T follicular helper cell (primary cell): ENCODE measurements at places on chromosomes 7 and 10.

DNA sequence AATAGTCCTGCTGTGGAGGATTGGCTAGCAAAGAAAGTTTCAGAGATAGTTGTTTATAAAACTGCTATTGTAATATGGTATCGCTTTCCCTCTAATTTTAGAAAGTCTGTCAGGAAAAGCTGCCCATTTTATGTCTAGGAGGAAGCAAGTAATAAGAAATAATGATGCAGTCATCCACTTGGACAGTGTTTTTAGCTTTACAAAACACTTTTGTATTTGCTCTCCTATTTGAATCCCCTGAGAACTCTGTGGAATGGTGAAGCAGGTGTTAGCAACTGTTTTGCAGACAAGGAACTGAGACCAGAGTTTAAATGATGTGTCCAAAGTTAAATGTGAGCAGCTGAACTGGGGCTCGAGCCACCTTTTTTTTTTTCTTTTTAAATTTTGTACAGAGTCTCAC lies 455.8 kb downstream of the XPNPEP1 start:
- no peak for DNase-seq

GRCh38 chr10:101441541-101442455 lies 87.8 kb downstream of the BTRC start:
- no peak for DNase-seq

GRCh38 chr10:78696791-78697395 lies 371.9 kb upstream of the ZMIZ1 start:
- no peak for DNase-seq

DNA sequence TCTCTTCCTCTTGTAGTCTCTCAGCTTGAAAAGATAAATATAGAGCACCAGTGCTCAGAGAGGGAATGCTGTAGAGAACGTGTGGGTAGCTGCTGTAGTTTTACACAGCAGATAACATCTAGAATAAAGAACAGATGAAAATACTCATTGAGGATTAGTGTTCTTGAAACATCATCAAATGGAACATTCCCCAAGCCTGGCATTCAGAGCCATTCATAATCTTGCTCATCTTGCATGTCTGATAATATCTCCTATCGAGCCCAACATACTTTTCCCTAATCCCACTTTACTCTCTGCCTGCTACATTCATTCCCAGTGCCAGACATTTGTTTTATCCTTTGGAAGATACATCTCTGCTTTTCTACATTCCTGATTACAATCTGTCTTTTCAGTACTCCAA lies 35.2 kb downstream of the MCU start:
- DNase-seq, result no peak

- DNase-seq, result no peak
These were observed 1126.3 kb upstream of the SORCS1 start for GRCh38 chr10:108290823-108291222.

DNA sequence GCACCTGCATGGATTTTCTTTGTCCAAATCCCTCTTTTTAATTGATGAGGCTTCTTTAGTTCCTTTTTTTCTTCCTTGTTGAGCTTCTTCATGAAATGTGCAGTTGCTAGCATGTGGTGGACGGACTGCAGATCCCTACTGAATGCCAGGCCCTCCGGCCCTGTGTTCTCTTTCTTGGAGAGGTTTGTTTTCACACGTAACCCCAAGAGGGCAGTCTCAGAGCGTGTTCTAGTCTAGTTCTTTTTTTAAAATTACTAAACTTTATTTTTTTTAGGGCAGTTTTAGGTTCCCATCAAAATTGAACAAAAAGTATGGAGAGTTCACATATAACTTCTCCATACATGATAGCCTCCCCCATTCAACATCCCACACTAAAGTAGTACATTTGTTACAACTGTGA lies 190.0 kb downstream of the CFTR start:
- DNase-seq, result no peak

- DNase-seq, result no peak
These were observed 37.6 kb downstream of the SGMS1 start for GRCh38 chr10:50585921-50586739.

DNA sequence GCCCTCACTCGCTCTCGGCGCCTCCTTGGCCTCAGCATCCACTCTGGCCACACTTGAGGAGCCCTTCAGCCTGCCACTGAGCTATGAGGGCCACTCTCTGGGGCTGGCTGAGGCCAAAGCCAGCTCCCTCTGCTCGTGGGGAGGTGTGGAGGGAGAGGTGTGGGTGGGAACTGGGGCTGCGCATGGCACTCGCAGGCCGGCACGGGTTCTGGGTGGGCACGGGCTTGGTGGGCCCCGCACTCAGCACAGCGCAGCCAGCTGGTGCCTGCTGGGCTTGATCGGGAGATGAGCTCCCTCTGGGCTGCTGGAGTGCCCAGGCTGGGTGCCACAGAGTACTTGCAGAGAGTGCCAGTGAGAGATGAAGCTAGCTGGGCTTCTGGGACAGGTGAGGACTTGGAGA lies 875.5 kb downstream of the XPNPEP1 start:
- DNase-seq, result no peak

DNA sequence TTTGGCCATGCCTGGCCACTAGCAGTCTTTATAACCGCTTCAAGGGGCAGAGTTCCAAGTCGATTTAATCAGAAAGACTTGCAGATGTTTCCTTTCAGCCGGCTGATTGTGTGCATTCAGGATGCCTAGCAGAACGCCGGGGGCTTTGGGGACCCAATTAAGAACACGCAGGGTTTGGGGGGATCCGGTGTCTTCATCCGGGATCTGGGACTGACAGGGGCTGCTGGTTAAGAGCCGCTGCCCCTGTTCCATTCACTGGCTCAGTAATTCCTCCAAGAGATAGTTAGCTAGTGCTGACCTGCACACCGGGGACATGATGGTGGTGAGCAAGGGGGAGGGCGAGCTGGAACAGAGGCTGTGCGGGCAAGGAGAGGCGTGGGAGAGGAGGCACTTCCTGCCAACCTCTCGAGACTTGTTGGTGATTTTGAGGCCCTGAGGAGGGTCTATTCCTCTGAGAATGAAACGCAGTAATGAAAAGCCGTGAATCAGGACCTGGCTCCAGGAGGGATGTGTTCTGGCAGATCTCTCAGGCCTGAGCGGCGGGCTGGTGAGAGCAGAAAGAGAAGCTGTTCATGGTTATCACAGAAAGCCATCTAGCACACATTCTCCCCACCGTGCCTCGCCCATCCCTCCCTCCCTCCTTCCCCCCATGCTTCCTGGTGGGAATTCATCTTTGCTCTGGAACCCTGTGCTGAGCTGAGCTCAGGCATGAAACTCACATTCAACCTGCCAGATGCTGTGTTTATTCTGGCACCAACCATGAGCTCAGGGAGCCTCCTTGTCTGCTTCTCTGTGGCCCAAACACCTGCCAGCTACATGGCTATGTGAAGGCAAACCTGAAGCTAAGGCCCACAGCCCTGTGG lies 152.0 kb downstream of the CCDC3 start:
- DNase-seq, result no peak

GRCh38 chr10:20257422-20257821 lies 441.2 kb downstream of the PLXDC2 start:
- no peak for DNase-seq

GRCh38 chr7:336810-337566 lies 47.0 kb downstream of the FOXL3 start:
- no peak for DNase-seq

DNA sequence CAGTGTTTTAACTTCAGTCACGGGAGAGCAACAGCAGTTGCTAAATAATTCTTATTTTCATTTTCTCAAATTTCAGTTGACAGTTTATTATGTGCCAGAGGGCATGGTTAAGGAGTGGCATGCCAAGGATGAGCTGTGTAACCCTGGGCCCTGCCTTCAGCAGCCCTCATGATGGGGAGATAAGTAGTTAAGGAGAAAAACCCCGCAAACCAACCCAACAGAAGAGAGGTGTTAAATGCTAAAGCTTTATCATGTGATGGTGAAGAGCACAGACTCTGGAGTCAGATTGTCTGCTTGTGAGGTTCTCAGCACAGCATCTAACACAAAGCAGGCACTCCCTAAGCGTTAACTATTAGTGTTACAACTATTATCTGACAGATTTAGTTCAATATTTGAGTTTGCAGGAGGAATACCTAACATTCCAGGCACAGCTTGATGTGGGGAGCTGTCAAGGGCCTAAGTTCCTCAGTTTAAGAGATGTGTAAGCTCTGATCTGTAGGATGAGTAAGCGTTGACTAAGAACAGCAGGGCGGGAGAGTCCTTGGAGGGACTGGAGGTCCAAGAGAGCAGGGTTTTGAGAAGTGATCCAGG lies 29.6 kb downstream of the STAM start:
- DNase-seq, result no peak

GRCh38 chr7:125966278-125967048 lies 1036.8 kb upstream of the POT1 start:
- DNase-seq, result no peak

DNA sequence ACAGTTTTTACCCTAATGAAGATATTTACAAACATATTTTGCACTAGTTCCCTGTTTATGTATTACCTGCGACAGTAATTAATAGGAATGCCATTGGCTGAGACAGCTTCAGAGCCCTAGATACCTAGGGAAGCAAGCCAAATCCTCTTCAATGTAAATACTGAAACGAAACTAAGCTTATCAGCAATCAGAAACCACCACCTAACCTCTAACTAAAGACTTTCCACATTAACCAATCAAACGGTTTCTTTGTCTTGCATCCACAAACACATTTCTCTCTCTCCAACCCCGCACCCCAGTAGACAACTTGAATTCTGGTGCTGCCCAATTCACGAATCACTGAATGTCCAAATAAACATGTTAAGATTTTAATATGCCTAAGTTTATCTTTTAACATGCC lies 474.4 kb upstream of the C7orf33 start:
- no peak for DNase-seq

- DNase-seq, result no peak
These were observed 246.9 kb upstream of the MKLN1 start for GRCh38 chr7:131080754-131081153.

DNA sequence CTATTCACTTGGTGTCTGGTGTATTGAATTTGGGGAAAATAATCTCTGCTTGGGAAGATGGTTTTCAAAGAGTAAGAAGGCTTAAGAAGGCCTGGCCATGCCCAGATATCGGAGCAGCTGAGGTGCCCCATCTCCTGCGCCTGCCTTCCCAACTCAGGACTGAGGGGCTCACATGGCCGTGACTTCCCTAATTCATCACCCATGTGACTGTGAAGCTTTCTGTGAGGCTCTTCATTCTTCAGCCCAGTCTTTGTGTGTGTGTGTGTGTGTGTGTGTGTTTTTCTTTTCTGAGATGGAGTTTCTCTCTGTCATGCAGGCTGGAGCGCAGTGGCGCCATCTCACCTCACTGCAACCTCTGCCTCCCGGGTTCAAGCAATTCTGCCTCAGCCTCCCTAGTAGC lies 53.2 kb downstream of the PROSER2 start:
- DNase-seq, result no peak

GRCh38 chr7:949021-949934 lies 5.2 kb downstream of the ADAP1 start:
- DNase-seq, result no peak

DNA sequence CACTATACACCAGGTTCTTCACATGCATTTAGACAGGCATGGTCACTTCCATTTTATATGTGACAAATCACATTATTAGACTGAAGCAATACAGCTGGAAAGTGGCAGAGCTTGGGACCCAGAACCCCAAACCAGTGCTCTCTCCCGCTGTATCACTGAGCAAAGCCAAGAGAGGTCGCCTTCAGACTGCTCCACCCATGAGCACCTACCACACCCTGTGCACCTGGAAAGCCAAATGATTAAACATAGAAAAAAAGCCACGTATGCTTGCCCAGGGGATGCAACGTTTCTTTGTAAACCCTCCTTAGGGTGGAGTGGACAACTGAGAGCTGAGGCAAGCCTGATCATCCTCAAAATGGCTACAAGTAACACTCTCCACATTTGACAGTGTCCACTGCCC lies 72.5 kb downstream of the CCDC6 start:
- no peak for DNase-seq

GRCh38 chr10:101696632-101697031 lies 1.7 kb upstream of the FBXW4 start:
- no peak for DNase-seq

DNA sequence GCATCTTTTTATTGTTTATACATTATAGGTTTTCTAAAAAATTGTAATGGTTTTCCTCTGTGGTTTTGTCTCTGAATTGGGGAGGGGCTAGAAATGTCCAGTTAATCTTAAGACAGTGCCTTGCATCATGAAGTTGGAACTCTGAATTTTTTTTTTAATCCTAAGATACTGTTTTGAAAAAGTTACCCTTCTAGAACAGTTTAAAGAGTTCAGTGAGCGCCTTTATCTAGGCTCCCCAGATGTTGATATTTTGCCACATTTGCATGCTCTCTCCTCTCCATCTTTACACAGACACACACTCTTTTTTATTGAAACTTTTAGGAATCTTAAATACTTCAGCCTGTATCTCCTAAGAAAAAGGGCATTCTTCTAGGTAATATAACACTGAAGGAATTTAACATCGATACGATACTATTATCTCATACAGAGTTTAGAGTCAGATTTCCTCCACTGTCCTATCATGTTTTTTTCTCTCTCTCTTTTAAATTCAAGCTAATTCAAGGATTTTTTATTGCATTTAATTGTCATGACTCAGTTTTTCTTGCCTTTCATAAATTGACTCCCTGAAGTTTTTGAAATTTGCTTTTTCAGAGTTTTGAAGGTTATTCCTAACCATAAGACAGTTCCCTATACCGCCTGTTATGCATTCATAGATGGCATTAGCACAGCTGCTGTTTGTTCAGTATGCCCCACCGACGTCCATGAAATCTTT lies 31.5 kb downstream of the PRKAR2B start:
- DNase-seq, result no peak
